ENCODE measurements at places on chromosomes 1 and 21. TPM values are rescaled to one million over a fixed set of nuclear protein-coding genes. Genes with fewer than 3 reads are reported as not detected.

KRTAP10-7 gene
- total RNA-seq, result not detected

DNA sequence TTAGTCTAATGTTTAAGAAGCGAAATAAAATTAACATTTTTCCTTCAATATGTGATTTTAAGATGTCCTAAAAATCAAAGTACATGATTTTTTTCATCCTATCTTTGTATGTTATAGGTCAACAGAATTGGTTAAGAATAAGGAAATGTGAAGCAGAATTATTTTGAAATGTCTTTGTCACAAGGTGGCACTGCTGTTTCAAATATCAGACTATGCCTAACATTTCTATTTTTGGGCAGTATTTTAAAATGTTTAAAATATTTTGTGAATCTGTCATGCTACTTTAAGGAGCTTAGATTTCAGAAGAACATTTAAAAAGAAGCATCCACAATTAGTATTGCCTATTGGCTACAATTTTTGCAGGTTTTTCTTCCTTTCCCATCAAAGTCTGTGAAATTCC is 38.7 kb downstream of the AMY1C start:
- no peak for DNase-seq

DNA sequence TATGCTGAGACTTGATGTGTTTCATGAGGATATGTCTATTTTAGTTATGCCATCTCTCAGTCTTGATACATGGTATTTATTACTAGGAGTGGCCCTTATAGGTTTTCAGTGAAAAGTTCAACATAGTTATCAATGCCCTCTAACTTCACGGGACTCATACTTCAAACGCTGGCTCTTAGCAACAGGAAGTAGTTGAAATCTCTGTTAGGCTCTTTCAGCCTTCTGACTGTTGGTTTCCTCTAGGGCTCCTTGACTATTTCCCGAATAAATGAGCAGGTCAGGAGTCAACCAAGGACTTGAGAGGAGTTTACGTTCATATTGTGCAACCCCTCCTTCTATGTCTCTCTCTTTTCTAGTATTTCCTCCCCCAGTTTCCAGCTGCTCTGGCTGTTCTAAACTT is 141.8 kb downstream of the RGS7 start:
- no peak for DNase-seq

DNA sequence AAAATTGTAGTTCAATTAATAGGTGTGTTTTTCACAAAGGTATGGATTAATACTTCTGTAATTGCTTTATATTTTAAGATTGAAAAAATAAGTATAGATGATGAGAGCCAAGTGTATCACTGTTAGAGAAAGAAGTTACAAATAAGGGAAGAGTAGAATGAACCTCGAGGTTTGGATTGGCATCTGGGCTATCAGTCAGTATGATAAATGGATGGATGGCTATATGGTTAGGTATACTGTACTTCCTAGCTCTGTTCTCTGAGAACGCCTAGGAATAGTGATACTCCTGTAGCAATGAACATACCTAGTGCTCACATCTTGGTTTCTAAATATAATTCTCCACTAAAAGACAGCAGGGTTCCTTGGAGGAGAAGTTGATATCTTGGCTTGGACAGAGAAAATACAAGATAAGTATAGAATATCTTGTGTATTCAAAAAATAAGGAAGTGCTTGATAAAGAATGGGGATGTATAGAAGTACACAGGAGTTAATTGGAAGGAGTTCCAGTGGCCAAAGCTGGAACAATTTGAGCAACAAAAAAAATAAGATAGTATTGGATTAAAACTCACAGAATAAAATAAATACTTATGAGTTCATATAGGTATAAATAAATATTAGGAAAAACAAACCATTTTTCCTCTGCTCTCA is 12.4 kb downstream of the IPO9 start:
- DNase-seq, result no peak

LAD1 gene
- total RNA-seq, result 41.2 TPM

- DNase-seq, result no peak
Observed at GRCh38 chr1:57064379-57065140, 98.7 kb upstream of the C8B start.

DNA sequence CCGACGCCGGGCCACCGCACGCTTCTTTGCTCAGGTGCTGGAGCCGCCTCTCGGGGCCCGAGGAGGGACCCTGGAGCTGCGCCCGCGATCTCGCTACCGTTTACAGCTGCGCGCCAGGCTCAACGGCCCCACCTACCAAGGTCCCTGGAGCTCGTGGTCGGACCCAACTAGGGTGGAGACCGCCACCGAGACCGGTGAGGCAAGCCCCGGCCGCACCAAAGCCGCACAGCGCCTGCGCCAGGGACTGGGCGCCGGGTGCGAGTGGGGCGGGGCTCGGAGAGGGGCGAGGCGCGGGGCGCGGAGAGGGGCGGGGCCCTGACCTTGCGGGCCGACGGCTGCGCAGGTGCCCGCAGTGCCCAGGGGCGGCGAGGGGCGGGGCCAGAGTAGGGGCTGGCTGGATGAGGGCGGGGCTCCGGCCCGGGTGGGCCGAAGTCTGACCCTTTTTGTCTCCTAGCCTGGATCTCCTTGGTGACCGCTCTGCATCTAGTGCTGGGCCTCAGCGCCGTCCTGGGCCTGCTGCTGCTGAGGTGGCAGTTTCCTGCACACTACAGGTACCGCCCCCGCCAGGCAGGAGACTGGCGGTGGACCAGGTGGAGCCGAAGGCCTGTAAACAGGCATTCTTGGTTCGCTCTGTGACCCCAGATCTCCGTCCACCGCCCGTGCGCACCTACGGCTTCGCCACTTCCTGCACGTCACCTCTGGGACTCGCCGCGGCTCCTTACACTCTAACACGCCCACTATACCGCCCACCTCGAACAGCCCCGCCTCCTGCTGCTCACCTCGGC is 9.8 kb upstream of the CDC20 start:
- DNase-seq, result peak; percentile 85

DNA sequence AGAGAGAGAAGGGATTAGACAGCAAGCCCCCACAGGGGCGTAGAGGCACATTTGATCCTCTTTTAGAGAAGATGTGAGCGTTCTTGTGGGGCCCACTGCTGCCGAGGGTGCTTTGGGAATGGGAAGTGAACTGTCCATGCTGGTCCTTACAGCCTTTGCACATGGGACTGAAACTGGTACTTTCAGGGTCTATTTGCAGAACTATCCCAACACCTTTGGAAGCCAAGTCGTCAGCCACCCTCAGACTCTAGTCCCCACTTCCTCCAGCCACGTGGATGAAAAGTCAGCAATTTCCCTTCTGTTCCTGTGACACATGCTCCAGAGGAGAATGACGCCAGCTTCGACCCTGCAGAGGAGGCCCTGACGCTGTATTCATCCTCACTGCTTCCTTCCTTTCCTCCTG is 2.6 kb upstream of the RAB7B start:
- no peak for DNase-seq

- DNase-seq, result no peak
Observed at GRCh38 chr1:41539418-41539805, 54.9 kb upstream of the EDN2 start.

DNA sequence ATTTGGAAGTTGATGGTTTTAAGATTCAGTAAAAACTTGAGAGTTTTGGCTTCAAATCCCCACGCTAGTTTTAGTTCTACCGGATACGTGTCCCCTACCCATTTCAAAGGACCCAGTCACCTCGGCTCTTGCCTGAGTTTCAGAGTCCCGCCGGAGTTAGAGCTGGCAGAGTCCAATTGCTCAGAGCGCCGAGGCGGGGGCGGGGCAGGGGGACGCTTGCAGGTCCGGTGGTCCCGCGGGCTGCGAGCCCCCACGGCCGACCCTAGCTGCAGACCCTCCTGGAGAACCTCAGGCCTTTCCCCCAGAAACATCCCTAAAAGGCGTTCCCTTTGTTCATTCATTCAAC is 765 bp upstream of the VPS45 start:
- DNase-seq, result no peak

GRCh38 chr1:230158415-230159291 is 91.6 kb downstream of the GALNT2 start:
- DNase-seq, result peak; percentile 98

GRCh38 chr1:166869318-166870099 is 6.6 kb downstream of the TADA1 start:
- no peak for DNase-seq

GRCh38 chr1:82836213-82836972 is 1035.7 kb downstream of the ADGRL2 start:
- DNase-seq, result no peak

DNA sequence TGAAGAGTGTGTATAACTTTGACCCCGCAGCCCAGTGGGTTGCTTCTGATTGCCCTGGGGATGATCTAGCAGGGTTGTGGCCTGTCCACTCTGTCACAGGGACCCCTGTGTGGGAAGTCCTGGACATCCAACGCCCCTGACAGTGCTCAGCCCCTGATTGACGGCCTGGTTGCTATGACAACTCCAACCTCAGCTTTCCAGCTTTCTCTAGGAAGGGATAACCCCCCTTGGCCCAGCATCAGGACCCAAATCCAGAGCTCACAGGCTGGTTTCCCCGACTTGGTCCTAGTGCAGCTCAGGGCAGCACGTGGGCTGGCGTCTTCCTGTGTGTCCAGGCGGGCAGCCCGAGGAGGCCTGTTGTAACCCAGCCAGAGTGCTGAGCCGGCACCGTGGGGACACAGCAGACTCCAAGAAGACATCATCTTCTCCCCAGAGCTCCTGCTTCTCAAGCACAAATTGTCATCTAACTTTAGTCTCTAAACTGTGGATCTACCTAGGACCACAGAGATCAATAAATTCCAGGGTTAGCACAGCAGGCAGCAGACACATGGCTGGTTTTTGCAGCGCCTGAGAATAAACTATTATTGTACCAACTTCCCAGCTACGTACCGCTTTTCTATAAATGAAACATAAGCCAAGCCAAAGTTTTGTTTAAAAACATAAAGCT is 18.9 kb upstream of the PDXK start:
- no peak for DNase-seq
